ENCODE measurements at places on chromosomes 2 and 18. TPM values are rescaled to one million over a fixed set of nuclear protein-coding genes. Genes with fewer than 3 reads are reported as not detected.

Gene HOXD12
- total RNA-seq, result not detected

- H3K4me1 ChIP-seq, result no peaks in the 10 kb centered on the region
- no peaks in the 10 kb centered on the region for H3K27me3 ChIP-seq
- no peak for DNase-seq
- no peak overlapping the region for H3K4me3 ChIP-seq
- H3K36me3 ChIP-seq, result no peaks in the 10 kb centered on the region
Observed at GRCh38 chr2:240389302-240389805, 46.1 kb upstream of the GPC1 start.

Gene CXCR1
- 0.28 TPM for total RNA-seq

Gene EHD3
- 7.9 TPM for total RNA-seq

DNA sequence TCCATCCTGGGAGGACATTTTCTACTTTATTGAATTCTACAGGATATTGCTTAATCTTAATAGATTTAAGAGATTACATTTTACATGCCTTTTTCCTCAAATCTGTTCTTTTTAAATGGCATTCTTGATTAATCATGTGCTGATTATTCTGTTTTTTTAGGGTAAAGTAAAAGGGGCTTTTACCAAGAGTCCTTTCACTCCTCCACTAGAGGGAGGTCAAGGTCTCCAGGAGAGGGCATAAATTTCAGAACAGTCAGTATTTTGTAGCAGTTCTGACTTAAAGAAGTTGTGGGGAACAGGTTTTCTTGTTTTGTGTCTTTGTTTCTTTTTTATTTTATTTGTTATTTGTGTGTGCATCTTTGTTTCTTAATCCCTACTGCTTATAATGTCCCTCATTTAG lies 25.4 kb downstream of the WDR75 start:
- H3K4me3 ChIP-seq, result no peak overlapping the region
- H3K36me3 ChIP-seq, result no peaks in the 10 kb centered on the region
- H3K27ac ChIP-seq, result no peak overlapping the region
- no peaks in the 10 kb centered on the region for H3K27me3 ChIP-seq
- H3K4me1 ChIP-seq, result no peaks in the 10 kb centered on the region
- DNase-seq, result no peak

Gene GBX2
- 0.23 TPM for total RNA-seq

DNA sequence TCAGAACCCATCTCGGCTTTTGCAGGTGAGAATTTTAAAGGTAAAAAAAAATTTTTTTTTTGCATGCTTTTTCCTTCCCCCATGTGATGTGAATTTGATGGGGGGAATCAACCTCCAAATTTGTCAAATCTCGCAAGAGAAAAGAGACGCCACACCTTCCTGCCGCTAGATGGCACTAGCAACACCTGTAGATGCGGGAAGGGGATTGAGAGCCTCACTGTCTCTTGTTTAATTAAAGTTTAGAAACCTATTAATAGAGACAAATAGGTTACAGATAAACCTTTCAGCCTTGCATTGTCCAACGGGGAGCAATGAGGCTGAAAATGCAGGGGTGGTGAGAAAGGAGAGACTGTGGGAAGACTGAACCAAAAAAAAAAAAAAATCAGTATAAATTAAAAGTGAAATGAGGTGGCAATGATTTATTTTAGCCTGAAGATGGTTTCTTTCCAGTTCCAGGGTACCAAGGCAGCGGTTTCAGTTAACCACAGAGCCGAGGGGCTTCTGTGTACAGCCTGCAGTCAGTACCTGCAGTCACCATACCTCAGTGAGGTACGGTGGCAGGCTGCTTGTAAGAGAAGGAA lies 84.6 kb downstream of the NRP2 start:
- no peaks in the 10 kb centered on the region for H3K27me3 ChIP-seq
- no peak overlapping the region for H3K27ac ChIP-seq
- peak; percentile 76 for DNase-seq
- no peak overlapping the region for H3K4me3 ChIP-seq
- peaks cover 17% of the 10 kb centered on the region for H3K4me1 ChIP-seq

- no peaks in the 10 kb centered on the region for H3K36me3 ChIP-seq
- H3K27me3 ChIP-seq, result no peaks in the 10 kb centered on the region
- H3K4me1 ChIP-seq, result no peaks in the 10 kb centered on the region
- H3K27ac ChIP-seq, result no peak overlapping the region
- no peak overlapping the region for H3K4me3 ChIP-seq
Observed at GRCh38 chr18:51802569-51803428, 537.2 kb upstream of the DCC start.

DNA sequence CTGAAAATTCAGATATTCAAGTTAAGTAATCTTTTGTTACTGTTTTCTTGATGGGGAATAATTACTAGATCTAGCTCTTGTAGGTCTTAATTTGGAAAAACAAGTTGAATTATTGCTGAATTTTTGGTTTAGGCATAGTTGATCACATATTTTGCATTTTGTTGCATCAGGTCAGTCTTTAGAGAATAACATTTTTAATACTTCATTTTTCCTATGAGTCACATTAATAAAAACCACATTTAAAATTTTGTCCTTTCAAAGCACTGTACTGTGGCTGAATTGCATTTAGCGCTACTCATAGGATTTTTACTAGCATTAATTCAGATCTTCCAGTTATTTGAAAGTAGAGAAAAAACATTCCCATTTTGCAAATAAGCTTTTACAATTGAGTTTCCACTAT lies 23.2 kb downstream of the MAP4K4 start:
- no peaks in the 10 kb centered on the region for H3K4me1 ChIP-seq
- no peak overlapping the region for H3K4me3 ChIP-seq
- no peak overlapping the region for H3K27ac ChIP-seq
- no peak for DNase-seq
- H3K27me3 ChIP-seq, result no peaks in the 10 kb centered on the region
- H3K36me3 ChIP-seq, result no peaks in the 10 kb centered on the region

GRCh38 chr18:35002120-35002519 lies 39.1 kb upstream of the MAPRE2 start:
- H3K27me3 ChIP-seq, result no peaks in the 10 kb centered on the region
- no peak for DNase-seq
- no peaks in the 10 kb centered on the region for H3K4me1 ChIP-seq

Gene RNF125
- total RNA-seq, result 1.2 TPM

DNA sequence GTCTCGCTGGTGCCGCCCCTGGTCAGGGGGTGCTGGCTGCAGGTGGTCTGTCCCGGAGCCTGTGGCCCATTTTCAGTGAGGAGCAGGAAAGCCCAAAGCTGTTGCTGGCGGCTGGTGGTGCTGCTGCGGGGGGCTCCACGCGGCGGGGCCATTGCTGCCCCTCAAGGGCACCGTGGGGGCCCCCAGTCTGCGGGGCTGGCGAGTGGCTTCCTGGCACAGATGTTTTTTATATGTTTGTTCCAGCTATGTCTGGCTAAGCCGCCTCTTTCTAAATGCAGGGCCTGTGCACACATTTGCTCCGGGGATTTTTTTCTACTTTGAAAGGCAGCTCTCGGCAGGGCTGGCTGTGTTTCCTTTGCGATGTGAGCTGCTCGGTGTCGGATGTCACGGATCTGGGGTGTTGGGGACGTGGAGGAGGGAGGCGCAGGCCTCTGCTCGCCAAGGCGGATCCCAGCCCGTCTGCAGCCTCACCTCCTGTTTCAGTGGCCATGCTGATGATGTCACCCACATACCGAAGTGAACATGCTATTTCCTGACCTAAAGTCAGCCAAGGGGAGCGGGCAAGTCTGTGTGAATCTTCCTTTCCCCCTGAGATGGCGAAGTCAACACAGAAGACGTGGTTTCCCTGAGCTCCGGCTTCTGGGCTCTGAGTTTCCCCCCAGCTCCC lies 112.0 kb upstream of the CTDP1 start:
- peak; percentile 84 for DNase-seq
- H3K36me3 ChIP-seq, result no peaks in the 10 kb centered on the region
- no peaks in the 10 kb centered on the region for H3K27me3 ChIP-seq
- peaks cover 5% of the 10 kb centered on the region for H3K4me1 ChIP-seq
- H3K4me3 ChIP-seq, result no peak overlapping the region

DNA sequence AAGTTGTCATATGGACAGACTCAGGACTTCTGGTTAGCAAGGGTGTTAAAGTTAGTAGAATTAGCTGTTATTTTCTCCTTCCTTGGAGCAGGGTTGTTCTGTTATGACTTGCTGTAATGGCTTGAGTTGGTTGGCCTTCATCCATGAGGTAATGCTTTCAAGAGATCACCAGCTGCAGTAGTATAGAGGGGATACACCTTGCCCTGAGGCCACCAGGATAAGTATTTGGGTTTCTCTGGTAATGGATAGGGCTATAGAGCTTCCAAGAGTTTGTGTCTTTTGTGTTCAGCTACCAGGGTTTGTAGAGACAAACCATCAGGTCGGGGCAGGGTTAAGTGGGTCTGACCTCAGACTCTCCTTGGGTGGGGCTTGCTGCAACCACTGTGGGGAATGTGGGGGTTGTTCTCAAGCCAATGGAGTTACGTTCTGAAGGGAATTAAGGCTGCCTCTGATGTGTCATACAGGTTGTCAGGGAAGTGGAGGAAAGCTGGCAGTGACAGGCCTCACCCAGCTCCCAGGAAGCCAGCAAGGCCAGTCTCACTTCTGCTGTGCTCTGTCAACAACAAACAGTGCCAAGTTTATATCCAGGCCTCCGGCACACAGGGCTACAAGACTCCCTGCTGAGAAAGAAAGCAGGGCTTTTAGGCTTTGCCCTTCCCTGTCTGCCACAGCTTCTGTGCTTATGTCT lies 356.6 kb downstream of the SPAG16 start:
- H3K27me3 ChIP-seq, result no peaks in the 10 kb centered on the region
- no peak overlapping the region for H3K4me3 ChIP-seq
- H3K4me1 ChIP-seq, result no peaks in the 10 kb centered on the region
- no peaks in the 10 kb centered on the region for H3K36me3 ChIP-seq

- H3K27ac ChIP-seq, result no peak overlapping the region
- no peak for DNase-seq
- no peaks in the 10 kb centered on the region for H3K27me3 ChIP-seq
- no peaks in the 10 kb centered on the region for H3K36me3 ChIP-seq
- H3K4me3 ChIP-seq, result no peak overlapping the region
- no peaks in the 10 kb centered on the region for H3K4me1 ChIP-seq
Observed at GRCh38 chr2:202643012-202643858, 8.5 kb downstream of the FAM117B start.

GRCh38 chr2:101045330-101045729 lies 43.2 kb downstream of the RPL31 start:
- no peak overlapping the region for H3K27ac ChIP-seq
- H3K36me3 ChIP-seq, result no peaks in the 10 kb centered on the region
- no peaks in the 10 kb centered on the region for H3K4me1 ChIP-seq
- no peak for DNase-seq
- H3K27me3 ChIP-seq, result no peaks in the 10 kb centered on the region
- no peak overlapping the region for H3K4me3 ChIP-seq

DNA sequence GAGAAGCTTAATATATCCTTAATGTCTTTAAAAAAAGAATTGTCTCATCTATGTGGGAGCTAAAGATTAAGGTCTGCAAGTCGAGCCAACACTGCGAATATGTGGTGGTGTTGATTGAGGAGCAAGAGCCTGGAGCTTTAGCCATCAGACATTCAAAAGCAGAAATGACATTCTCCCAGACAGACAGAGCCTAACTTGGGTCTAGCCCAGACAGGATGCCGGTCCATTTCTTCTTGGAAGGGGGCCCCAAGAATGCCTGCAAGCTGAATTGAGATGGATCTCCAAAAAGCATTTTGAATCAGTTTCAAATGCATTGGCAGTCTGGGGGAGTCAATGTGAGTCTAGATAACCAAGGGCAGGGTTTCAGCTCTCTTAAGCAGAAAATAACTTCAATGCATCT lies 30.1 kb upstream of the EML4 start:
- H3K4me1 ChIP-seq, result peaks cover 10% of the 10 kb centered on the region
- no peak overlapping the region for H3K4me3 ChIP-seq
- no peak overlapping the region for H3K27ac ChIP-seq
- no peak for DNase-seq

GRCh38 chr2:42953216-42953615 lies 160.8 kb upstream of the HAAO start:
- no peaks in the 10 kb centered on the region for H3K36me3 ChIP-seq
- DNase-seq, result no peak
- H3K4me1 ChIP-seq, result no peaks in the 10 kb centered on the region
- no peak overlapping the region for H3K27ac ChIP-seq
- H3K4me3 ChIP-seq, result no peak overlapping the region
- H3K27me3 ChIP-seq, result no peaks in the 10 kb centered on the region

Gene TDRD15
- 1.9 TPM for total RNA-seq

DNA sequence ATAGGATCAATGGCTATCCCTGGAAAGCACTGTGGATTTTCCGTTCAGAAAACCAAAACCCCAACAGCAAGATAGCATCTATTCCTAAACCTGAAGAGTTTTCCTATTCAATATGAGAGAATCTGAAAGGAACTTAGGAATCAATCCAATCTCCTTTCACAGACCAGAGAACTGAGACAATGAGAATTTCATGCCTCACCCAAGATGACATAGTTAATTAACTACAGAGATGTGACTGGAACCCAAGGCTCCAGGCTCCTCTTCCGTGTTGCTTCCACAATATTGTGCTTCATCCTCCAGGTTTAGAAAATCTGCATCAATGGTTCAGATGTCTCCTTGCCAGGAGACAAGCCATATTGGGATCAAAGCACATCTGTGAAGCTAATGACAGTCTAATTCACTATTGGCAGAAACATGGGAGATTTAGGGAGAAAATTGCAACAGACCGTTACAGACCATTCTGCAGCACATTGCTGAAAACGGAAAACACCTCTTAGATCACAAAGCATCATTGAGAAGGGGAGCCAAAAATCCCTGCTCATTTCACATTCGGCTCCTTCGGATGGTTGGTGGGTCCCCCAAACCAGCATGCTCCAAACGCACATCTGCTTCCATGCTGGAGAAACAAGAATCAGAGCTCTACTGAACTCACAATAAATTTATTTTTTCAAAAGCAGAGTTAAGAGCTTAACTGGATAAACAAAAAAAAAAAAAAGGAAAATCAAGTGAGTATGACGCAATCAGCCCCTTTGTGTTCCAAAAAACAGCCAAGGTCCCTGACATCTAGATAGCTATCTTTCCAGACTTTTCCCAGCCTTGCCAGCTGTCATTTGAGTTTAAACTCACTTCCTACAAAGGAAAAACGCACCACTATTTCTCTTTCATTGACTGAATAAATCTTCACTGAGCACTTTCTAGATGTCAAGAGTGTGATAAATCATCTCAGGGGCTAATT lies 290.3 kb downstream of the C1D start:
- no peaks in the 10 kb centered on the region for H3K36me3 ChIP-seq
- H3K27ac ChIP-seq, result no peak overlapping the region
- DNase-seq, result no peak
- H3K4me1 ChIP-seq, result no peaks in the 10 kb centered on the region

DNA sequence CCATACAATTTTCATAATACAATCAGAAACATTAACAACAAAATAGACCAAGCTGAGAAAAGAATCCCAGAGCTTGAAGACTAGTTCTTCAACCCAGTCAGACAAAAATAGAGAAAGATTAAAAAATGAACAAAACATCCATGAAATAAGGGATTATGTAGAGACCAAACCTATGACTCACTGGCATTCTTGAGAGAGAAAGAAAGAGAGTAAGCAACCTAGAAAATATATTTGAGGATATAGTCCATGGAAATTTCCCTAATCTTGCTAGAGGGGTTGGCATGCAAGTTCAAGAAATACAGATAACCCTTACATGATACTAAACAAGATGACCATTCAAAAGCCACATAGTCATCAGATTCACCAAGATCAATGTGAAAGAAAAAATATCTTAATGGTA lies 281.7 kb downstream of the CCDC85A start:
- H3K27me3 ChIP-seq, result no peaks in the 10 kb centered on the region
- DNase-seq, result no peak
- no peak overlapping the region for H3K27ac ChIP-seq
- H3K4me3 ChIP-seq, result no peak overlapping the region
- no peaks in the 10 kb centered on the region for H3K4me1 ChIP-seq

Gene DSC3
- total RNA-seq, result 13.5 TPM

Gene FBXO48
- total RNA-seq, result 0.85 TPM

- DNase-seq, result peak; percentile 46
- H3K27me3 ChIP-seq, result no peaks in the 10 kb centered on the region
- H3K4me3 ChIP-seq, result peak within 1 kb of the TSS; percentile 74
- H3K4me1 ChIP-seq, result no peaks in the 10 kb centered on the region
- H3K36me3 ChIP-seq, result no peaks in the 10 kb centered on the region
Observed at GRCh38 chr2:163735685-163736432, at the start of gene FIGN. Gene FIGN, minus strand, starts transcription at chr2:163736008. Its CDS starts 1,081 bp downstream, at chr2:163734927.

Data from prostate gland (tissue), 2 donors.